Stimulated activated CD8-positive, alpha-beta memory T cell treated with anti-CD3 and anti-CD28 coated beads, Interleukin-4, amount 100 ng/mL, for 1 hour (primary cell): ENCODE measurements at places on chromosomes 13 and 19.

- no peak for DNase-seq
These were observed 271.0 kb downstream of the DNAJC15 start for GRCh38 chr13:43294412-43294811.

GRCh38 chr19:558770-559439 is 13.5 kb upstream of the BSG start:
- no peak for DNase-seq

- no peak for DNase-seq
These were observed 6.9 kb downstream of the MYADM start for GRCh38 chr19:53874606-53874990.

GRCh38 chr13:40776681-40777165 is 5.7 kb upstream of the MRPS31 start:
- DNase-seq = no peak

DNA sequence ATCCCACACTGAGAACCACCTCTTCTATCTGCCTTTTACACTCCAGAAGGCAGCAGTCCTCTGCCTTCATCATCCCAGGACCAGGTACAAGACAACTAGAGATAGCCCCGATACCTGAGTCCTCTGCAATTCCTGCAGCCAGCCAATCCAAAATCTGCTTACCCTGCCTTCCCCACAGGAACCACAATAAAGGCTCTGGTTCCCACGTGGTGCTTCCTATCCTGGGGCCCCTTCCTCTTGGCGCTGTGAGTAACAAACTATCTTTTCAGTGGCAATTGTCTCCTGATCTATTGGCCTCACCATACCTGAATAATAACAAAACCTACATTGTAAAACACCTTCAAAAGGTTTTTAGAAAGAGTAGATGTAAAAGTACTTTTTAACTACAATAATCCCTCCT is 63.1 kb downstream of the ZDHHC20 start:
- DNase-seq = no peak

GRCh38 chr19:43318203-43318602 is 35.3 kb upstream of the CD177 start:
- no peak for DNase-seq

DNA sequence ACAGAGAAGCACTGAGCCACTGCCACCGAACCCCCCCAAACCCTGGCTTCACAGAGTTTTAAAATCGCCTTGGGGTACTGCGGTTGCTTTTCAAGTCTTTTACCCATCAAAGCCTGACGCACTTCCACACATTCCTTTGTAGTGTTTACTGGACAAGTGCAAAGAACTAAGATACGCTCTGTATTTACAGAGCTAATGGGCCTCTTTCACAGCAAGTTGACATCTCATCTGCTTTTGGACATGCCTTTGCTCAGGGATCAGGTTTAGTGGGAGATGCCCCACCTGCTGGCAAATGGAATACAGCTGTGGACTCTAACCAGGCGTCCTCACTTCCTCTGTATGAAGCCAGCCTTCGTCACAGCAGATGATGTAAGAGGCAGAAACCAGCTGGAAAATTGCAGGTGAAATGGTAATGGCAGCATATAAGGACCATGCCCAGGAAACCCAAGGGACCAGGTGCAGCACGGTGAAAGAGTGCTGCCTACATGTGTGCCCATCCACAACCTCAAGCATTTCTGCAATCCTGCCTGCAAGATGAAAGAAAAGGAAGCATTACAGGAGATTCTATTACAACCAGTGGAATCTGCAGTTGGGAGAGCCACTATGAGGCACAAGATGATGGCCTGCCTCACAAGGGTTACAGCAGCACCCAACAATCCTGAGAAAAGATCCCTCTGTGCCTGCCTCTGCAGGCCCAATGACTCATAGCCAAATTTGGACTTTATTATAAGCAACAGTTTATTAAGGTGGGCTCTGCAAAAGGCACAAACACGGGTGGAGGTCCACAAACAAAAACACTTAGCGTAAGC is 34.7 kb downstream of the BRD4 start:
- no peak for DNase-seq

- DNase-seq = no peak
These were observed 577.3 kb upstream of the GPC6 start for GRCh38 chr13:92649140-92649813.

DNA sequence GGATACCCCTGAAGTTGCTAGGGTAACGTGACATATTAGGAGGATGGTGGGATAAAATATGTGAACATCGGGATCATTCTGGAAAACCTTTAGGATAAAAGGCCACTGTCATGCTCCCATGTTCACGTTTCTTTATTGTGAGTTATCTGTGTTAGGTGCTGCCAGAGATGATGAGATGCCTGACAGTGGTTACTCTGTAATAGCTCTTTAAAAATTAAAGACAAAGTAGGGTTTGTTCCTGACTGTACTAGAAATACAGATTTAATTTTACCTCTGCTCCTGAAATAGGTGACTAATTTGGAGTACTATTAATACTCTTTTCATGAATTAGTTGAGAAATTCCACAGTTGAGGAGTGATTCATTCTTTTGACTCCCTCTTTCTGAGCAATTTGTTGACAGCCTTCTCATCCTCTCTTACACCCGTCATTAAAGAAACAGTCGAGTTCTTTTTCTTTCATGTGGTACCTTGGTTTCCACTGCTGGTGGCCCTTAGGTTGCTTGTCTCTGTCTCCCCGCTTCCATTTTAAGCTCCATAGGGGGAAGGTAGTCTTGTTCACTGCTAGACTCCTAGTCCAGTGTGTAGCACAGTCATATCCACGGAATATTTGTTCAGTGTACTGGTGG is 28.4 kb downstream of the SAE1 start:
- DNase-seq = no peak
